ENCODE measurements at places on chromosomes 1 and 21.

DNA sequence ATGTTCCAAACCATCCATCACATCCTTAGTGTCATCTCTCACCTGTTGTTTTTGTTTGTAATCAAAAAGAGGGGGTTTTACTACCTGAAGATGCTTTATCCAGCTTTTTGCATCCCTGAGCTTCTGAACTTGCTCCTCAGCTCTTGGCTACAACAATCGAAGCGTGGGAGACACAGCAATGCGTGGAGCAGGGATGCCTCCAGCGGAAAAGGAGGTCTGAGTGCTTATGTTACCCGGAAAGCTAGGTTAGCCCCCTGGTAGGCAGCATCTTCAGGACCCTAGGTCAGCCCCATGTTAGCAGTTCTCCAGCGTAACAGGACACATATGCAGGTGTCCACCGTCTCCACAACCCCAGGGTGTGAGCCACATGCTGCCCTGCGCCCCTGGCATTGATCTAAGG lies 141.5 kb downstream of the RRAGC start:
- no peak for DNase-seq

DNA sequence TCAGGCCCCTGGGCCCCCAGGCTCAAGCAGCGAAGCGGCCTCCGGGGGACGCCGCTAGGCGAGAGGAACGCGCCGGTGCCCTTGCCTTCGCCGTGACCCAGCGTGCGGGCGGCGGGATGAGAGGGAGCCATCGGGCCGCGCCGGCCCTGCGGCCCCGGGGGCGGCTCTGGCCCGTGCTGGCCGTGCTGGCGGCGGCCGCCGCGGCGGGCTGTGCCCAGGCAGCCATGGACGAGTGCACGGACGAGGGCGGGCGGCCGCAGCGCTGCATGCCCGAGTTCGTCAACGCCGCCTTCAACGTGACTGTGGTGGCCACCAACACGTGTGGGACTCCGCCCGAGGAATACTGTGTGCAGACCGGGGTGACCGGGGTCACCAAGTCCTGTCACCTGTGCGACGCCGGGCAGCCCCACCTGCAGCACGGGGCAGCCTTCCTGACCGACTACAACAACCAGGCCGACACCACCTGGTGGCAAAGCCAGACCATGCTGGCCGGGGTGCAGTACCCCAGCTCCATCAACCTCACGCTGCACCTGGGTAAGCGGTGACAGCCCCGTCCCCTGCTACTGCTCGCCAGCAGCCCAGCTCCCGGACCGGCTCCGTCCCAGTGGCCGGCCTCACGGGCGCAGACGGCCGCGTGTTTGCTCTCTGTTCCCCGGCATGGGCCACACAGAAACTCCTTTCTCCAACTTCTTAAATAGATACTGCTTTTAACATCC lies 539 bp downstream of the LAMC1 start:
- DNase-seq, result peak; percentile 40

DNA sequence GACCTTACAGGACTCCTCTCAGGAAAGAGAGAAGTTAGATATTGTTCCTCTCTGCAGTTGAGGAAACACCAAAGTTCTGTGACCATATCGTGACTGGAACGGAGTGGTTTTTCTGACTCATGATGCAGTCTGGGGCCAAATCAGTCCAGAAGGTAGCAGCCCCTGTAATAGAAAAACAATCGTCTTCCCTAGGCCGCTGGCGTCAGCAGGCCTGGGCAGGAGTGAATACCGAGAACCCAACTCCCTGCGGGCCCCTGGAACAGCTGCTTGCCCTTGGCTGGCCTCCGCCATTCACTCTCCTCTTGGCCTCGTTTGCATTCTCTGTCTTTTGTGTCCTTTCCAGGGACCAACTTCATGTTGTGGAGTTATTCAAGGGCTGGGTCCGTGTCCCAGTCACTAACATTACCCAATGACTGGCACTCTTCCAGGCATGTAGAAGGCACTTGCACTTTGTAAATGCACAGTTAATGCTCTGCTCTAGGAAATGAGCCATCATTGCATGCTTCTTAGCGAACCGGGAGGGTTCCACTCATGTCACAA lies 10.9 kb upstream of the CD101 start:
- no peak for DNase-seq

DNA sequence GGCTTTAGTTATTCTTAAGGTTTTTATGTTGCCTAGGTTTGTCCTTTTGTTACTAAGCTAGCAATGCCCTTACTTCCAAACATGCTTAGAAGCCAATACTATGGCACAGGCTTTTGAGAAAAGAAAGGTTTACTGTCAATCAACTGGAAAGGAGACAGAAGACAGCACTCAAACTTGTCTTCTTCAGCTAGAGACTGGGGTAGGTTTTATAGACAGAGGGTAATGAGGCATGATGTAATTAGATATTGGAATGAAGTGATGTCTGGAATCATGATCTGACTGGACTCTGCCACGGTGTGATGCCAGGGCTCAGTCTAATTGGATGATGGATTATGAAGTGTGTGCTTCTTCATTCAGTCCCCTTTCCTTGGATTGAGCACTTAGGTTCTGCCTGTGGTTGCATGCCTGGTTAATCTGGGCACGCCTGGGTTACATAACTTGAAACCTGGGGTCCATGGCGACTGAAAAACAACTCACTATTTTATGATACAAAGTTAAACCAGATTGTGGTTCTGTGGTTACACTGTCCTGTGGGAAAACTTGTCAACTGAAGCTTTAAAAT lies 625.8 kb downstream of the BRINP3 start:
- no peak for DNase-seq

- peak; percentile 65 for DNase-seq
These were observed 39.5 kb downstream of the PTPRC start for GRCh38 chr1:198678301-198678836.

- peak; percentile 32 for DNase-seq
These were observed 2.4 kb downstream of the TNFAIP8L2 start for GRCh38 chr1:151158751-151159251.

GRCh38 chr1:214727274-214727673 lies 124.3 kb downstream of the CENPF start:
- no peak for DNase-seq

DNA sequence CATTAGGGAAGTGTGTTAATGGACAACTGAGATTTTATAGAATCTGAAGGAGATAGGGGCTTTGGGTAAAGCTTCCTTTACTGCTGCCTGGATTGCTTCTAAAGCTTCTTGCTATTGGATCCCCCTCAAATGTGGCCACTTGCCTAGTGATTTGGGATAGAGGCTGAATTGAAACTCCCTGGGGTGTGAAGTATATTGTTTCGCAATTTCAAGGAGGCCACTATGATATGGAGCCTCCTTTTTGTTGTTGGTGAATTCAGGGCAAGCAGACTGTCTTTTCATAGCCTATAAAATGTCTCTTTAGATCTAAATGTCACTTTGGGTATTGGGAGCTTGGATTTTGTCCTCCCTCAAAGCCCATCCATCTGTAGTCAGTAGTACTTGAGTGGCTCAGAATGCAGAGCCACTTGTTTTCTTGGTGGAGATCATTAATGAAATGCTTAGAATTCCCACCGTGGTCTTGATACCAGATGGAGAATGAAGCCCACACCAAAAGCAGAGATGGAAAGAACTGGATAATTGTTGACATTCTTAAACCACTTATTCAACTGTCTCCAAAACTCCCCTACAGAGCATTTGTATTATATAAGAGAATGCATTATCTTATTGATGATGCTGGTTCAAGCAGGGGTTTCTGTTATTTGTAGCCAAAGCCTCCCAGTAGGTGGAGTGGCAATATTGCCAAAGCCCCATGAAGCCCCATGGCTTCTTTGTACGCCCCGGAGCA lies 144.3 kb upstream of the KCNE2 start:
- no peak for DNase-seq

GRCh38 chr1:14659913-14660312 lies 61.4 kb downstream of the KAZN start:
- no peak for DNase-seq

DNA sequence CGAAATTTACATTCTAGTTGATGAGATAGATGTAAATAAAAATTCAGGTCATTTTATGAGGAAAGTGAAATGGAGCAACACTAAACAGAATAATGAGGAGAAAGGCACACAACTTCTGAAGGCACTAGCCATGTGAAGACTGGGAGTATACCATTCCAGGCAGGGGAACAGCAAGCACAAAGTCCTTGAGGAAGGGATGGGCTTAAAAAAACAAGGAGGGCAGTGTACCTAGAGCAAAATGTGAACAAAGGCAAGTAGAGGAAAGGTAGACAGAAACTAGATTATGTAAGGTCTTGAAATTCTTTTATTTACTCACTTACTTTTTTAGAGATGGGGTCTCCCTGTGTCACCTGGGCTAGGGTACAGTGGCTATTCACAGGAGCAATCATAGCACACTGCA lies 54.1 kb upstream of the LRIG2 start:
- DNase-seq, result no peak

GRCh38 chr21:45639206-45640000 lies 4.1 kb upstream of the PCBP3 start:
- no peak for DNase-seq

DNA sequence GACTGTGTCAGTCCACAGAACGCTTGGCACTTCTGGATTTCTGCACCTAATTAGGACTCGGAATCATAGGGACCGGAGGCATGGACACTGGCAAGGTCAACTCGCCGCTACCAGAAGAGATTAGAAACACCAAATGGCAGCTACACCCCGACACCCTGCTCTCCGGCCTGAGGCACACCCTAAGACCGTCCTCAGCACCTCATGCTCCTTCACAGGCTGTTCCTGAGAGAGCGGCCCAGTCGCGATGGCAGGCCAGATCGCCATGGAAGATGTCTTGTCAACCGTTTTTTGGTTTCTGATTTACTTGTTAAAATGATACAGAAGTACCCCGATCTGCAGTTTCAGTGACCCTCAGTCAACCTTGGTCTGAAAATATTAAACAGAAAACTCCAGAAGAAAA lies 46.8 kb downstream of the NPHP4 start:
- DNase-seq, result no peak

- no peak for DNase-seq
These were observed 21.9 kb upstream of the ARF1 start for GRCh38 chr1:228060458-228061190.

GRCh38 chr21:38273745-38274542 lies 17.2 kb downstream of the KCNJ15 start:
- DNase-seq, result no peak

DNA sequence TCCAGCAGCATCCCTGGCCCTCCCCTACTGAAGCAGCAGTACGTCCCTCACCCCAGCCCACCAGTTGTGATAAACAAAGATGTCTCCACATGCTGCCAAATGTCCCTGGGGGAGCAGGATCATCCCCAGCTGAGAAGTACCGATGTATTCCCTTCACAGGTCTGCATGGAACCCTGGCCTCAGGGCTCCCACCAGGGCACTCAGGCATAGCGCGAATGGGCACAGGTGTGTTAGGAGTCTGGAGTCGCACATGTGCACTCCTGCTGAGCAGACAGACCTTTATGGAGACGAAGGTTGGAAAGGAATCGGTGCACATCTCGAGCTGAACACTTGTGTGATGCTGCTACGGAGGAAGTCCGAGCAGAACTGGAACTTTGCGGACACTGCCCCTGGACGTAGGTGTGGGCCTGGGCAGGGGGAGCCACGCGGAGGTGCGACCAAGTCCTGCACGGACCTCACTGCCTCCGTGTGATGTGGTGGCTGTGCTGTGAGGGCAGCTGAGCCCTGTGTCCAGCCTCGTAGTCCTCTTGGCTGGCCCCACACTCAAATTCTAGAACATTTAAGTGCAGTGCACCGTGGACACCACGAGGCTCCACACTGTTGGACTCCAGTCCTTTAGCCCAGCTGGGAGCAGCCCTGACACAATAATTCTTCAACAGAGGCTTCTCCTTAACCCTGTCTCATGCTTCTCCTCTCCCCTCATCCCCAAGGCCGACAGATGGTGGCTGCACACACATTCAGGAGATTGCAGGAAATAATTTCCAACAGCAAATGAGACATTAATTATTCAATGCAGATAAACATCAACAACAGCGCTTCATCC lies 43.4 kb downstream of the RSPH1 start:
- DNase-seq, result peak; percentile 7

GRCh38 chr1:66654643-66655042 lies 97.6 kb upstream of the DYNLT5 start:
- DNase-seq, result no peak

- DNase-seq, result no peak
These were observed 26.9 kb downstream of the SORT1 start for GRCh38 chr1:109370712-109371340.

GRCh38 chr21:15552914-15553494 lies 176.8 kb upstream of the USP25 start:
- no peak for DNase-seq

DNA sequence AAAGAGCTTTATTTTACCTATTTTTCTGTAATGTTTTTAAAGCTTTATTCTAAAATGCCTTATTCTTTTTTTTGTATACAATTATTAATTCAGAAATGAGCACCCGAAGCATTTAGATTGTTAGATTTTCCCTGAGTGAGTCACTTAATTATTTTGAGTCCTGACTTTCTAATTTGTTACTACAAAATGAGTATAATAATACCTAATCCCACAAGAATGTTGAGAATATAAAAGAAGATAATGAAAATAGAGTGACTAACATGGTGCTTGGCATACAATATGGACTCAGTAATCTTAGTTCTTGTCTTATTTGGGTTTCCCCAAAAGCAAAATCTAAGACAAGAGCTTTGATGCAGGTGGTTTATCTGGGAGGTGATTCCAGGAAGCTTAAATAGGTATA lies 142.2 kb downstream of the LHX8 start:
- DNase-seq, result no peak

DNA sequence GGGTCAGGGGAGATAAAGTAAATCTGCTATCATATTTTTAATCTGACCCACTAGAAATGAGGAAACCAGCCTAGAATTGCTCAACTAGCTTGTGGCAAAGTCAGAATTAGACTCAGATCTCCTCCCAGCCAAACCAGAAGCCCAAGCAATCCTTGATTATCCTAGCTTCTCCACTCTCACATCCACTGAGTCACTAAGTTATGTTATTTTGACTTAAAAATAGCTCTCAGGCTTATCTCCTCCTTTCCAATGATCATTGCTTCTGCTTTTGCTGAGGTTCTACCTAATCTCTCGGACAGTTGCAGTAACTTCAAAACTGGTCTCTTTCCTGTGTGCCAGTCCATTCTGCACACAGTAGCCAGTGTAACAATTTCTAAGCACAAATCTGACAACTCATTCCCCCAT lies 22.9 kb downstream of the OVAAL start:
- no peak for DNase-seq

- no peak for DNase-seq
These were observed 46.8 kb downstream of the TRIM11 start for GRCh38 chr1:228359613-228360532.

Measured in activated T-cell treated with anti-CD3 and anti-CD28 coated beads, Interleukin-2, amount 50 U/mL, for 1 hour (primary cell).